ENCODE measurements at places on chromosomes 12 and 14.

- no peak for DNase-seq
Measured at GRCh38 chr14:34711796-34712712, 2.3 kb downstream of the CFL2 start.

DNA sequence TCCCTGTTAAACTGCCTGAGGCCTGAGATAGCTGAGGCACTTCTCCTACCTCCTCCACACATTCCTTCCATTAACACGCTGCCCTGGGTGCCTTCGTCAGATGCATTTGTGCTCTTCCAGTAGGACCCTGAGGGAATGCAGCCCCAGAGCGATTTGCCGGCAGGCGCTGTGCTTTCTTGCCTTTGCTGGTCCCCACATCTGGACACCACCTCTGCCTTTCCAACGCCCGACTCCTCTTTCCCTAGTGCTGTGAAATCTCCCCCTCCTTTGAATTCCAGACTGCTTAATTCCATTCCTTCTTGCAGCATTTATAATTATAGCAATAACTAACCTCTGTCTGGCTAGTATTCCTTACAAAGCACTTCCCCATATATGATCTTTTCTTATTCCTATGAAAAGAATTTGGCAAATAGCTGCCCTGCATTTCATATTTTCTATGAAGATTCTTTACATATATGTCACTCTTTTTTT lies 88.4 kb downstream of the C12orf75 start:
- DNase-seq: no peak

GRCh38 chr12:121789233-121789781 lies 4.2 kb downstream of the RHOF start:
- no peak for DNase-seq

DNA sequence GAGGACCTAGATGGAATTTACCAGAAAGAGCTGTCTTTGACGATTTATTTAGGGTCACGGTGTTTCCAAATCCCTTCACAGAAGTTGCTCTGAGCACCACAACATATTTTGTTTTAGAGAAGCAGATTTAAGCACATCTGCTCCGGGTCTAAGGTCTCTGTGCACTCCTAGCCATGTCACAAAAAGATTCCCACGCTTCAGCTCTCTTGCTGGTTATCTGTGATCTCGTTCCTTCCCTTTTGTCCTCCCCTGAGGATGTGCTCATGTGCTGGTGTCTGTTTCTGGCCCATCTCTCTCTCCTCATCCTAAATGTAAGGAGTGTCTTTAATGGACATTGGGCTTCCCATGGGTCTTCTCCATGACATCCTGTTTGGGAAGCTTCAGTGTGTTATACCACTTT lies 53.7 kb upstream of the GNPNAT1 start:
- no peak for DNase-seq

DNA sequence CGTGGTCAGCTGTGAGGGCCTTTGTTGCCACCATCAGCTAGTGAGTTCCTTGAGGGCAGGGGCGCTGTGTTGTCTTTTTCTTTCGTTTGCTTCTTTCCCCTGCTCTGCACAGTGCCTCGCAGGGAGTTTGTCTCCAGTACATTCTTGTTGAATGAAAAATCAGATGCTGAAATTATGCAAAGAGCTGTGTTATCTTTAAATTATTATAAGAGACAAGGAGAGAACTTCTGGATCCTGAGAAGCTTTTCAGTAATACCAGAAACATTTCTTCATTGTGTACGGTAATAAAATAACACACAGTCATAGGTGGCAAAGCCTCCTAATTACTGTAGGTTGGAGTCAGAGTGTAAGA lies 14.9 kb downstream of the EML1 start:
- no peak for DNase-seq

- DNase-seq: no peak
Measured at GRCh38 chr14:96104469-96105057, 65.4 kb downstream of the C14orf132 start.

DNA sequence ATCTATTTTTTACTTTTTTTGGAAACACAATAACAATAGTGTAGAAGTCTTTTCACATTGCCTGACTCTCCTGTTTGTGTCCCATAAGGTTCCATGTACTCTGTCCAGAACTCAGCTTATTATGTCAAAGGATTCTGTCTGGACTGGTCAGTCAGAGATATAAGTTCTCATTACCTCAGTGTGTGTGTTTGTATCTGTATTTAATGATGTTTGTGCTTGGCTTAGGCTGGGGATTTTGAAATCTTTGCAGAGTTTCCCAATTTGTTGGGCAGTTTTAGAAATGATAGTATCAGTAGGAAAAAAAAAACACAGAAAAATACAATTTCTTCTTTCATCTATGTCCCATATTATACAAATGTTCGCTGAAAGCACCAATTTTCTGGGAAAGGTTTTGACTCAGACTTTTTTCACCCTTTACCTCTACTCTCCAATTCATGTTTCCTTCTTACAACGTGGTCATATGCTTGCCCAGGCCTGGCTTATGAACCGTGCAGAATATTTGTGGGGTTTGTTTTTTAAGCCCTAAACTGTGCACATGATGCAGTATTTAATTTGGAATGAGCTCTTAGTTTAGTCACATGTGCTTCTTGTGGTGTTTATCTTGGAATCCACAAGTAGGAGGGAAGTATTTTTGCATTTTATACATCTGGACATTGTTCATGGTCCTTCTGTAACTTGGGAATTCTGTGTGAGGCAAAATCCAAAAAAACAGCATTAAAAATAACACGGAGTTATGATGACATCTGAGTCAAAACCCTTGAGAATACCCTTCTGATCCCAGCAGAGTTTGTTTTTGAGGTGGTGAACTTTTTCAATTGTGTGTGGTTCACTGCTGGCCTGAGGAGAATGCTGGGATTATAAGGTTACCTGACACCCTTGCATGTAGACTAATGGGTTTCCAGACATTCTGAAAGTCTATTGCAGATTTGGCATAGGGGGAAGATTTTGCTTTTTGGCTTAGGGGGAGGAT lies 121.2 kb downstream of the RAD51B start:
- DNase-seq: no peak

- no peak for DNase-seq
Measured at GRCh38 chr12:103887738-103888137, 42.5 kb upstream of the HSP90B1 start.

DNA sequence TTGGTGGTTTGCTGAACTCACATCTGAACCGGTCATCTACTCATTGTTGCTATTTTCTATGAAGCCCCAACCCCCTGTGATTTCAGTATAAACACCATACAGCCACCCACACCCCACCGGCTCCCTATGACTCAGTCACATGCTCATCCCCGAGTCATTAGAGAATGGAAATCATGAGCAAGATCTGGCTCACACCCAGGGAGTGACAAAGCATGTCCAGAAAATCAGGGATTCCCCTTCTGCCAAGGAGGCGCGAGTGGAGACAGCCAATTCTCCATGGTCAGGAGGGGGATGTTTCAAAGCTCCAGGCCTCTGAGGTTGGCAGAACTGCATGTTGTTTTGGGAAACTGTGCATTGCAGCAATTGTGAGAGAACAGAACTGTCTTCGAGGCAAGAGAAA lies 657.5 kb upstream of the TBX3 start:
- no peak for DNase-seq

DNA sequence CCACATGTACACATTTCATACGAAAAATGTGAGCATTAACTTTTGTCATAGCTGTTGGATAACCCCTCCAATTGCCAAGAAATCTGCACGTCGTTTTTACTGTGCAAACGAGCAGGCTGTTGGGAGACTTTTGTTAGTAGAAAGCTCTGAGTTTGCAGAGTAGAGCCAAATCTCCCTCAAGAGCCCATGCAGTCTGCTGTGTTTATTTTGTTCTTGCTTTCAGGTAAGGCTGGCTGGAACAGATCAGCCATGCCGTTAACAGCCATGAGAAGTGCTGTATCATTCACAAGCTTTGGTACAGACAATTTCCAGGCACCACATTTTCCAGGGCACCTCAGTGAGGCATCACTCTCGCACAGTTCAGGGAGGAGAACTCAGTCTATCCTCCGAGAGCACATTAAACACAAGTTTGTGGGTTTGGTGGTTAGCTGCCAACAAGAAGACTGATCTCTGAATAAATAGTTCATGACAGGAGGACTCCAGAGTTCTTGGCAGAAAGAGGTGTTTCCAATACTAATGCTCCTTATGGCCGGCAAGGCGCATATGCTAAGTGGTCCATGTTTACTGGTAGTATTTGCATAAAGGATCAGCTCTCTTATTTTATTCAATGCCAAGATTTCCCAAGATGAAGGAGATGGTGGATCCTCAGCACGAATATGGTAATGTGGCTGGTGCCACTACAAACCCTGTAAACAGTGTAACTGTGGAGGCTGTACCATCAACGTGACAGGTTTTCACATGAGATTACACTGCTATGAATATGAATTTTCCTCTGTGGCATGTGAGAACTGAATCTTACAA lies 30.3 kb upstream of the PELI2 start:
- DNase-seq: no peak

DNA sequence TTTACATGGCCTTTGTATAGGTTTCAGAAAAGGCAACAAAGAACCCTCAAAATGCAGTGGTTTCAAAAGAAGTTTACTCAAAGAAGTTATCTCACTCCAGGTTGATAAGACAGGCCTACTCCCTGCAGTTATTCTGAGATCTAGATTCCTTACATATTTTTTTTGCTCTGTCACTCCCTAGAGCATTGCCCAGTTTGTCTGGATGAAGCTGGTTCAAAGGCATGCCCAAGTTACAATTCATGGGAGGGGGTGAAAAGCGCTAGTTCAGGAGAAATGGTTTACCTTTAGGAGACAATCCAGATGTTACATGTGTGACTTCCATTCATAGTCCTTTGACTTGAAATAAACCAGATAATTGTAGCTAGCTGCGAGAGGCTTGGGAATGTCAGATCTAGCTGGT lies 115.0 kb downstream of the TPH2 start:
- DNase-seq: no peak

- no peak for DNase-seq
Measured at GRCh38 chr12:123478762-123479161, 20.8 kb downstream of the SNRNP35 start.

GRCh38 chr12:106942775-106943174 lies 12.9 kb upstream of the TMEM263 start:
- DNase-seq: no peak

DNA sequence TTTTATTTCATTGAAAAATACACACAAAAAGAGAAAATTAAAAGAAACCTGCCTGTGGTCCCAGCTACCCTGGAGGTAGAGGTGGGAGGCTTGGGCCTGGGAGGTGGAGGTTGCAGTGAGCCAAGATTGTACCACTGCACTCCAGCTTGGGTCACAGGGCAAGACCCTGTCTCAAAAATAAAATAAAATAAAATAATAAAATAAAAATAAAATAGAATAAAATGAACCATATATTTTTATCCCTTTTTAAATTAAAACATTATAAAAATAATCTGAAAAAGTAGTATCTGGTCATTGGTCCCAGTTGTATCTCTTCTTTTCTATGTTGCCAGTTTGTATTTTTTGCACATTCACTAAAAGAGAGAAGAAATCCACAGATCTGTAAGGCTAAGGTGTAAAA lies 16.7 kb upstream of the FAM234B start:
- DNase-seq: no peak

- no peak for DNase-seq
Measured at GRCh38 chr12:124618291-124618902, 51.0 kb upstream of the NCOR2 start.
